ENCODE measurements at places on chromosomes 2 and 18.

DNA sequence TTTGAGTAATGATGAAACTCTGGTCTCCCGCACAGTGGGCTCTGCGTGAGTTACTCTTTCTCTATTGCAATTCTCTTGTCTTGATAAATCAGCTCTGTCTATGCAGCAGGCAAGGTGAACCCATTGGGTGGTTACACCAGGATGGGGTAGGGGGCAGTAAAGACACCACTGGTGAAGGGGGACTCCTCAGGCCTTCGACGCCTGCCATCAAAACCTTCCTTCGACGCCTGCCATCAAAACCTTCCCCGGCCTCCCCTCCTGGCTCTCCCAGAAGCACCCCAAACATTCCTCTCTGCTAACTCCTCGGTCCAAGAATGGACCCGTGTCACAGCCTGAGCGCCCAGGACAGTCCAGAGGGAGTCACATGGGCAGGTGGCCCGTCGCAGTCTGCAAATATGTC lies 4.8 kb upstream of the STARD7 start:
- DNase-seq = no peak

DNA sequence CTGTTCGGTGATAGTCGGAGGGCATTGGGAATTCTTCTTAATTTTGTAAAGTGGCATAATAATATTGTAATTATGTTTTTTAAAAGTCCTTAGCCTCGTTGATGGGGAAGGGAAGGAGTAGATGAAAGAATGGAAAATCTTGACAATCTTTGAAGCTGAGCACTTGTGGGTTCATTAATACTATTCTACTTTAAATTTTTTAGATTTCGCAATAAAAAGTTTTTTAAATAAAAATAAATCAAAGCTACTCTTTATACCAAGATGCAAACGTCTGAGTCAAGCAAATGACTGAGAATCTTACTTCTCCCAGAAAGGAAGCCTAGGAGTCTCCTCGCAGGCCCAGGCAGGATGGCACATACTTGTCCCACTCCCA lies 98.5 kb upstream of the GPR45 start:
- no peak for DNase-seq

DNA sequence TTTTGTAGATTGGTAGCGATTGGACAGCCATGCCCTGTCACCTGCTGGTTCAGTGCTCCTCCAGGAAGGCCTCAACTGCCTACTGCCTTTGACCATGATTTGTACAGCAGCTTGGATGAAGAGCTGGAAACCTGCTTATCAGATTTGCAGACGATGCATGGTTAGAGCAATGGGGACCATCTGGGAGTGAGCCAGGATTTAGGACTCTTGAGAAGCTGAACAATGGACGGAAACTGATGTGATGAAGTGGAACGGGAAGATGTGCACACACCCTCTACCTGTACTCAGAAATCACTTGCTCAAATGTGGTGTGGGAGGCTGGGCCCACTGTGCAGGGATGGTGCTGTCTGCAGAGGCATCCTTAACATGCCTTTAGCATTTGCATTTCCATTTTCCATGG lies 57.2 kb downstream of the NCK2 start:
- no peak for DNase-seq

DNA sequence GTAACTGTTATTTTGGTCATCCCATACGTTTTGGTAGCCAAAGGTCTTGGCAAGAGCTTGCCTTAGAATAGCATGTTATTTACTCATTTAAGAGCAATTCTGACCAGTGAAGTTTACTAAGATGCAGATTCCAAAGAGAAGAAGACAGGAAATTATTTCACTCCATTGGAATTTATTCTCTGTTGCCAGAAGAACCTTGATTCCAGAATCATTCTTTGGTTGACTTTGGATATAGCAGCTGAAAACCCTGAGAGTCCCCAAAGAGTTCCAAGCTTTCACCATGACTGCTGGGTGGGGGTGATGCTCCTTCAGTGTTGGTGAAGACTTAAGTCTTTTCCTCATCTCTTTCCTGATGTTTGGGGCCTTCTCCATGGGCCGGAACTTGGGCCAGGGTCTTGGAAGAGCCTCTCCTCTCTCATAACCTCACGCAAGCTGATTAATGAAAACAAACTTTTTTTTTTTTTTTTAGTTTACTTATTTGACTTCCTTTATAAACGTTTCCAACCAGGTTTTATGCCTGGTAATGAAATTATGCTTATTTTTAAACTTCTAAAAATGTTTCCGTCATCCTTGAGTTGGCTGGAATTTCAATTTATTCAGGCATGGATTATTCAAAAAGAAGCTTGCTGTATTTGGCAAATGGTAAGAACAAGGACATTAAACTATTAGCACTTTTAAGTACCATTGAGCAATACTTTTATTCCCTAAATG lies 192.0 kb downstream of the MTX2 start:
- DNase-seq = no peak

DNA sequence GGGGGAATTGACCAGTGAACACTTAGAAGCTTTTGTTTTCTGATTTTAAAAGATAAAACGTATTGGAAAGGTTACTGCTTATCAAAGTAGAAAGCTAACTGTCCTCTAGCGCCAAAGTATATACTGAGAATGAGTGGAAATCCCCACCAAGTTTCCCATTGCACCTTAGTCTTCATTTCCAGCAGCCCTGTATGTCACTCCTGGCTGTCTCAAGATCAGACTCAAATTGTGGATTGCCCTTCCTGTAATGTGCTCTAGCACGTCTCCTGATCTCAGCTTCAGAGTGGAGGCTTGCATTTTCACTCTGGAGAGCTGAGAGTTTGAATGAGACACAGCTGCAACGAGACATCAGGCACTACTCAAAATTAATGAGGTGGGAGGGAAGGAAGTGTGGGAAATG lies 26.6 kb downstream of the MFF start:
- DNase-seq = no peak

DNA sequence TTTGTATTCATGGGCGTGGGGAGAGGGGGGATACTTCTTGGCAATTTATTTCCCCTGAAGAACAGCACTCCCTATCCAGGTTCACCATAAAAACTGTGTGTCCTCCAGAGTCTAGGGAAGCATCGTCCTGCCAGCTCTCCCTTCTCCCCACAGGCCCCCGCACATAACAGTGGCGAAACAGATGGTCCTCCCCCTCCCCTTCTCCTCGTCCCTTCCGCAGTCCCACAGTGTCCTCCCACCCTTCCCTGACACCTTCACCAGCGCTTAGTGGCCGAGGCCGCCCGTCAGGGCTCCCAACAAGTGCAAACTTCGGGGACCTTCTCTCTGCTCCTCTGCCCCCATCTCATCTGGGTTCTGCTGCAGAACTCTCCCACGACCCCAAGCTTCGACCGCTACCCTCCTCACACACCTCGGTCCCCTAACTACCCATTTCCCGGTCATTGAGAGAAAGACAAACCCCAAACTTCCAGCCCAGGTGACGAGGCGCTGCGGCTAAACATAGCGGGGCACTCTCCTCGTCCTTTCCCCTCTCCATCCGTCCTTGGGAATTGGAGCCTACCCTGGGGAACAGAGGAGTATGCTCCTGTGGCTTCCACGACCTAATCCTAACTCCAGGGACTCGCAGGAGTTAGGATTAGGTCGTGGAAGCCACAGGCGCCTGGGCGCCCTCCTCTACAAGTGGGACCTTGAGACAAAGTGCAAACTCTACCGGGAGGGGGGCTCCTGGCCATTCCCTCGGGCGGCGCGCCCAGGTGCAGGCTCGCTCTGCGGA lies 971 bp downstream of the ZNF385B start:
- DNase-seq = no peak

GRCh38 chr2:230955163-230955737 lies 30.2 kb upstream of the GPR55 start:
- no peak for DNase-seq

DNA sequence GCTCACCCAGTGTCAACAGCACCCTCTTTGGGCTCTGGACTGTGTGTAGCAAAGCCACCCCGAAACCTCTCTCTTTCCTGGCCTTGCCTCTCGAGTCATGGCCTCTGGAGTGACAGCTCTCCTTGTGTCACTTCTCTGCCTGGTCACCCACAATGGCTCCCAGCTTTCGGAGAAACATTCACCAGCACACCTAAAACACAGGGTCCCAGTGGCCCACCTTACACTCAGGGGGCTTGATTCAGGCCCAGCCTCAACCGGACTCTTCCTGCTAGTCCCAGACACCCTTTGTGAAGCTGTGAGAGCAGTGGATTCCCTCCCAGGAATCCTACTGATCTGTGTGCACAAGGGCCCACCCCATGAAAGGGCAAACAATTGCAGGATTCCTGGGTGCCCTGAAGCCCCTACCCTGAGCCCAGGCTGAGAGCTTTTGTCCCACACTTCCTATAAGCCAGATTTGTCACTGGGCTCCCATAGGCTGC lies 137.2 kb upstream of the HAAO start:
- no peak for DNase-seq

DNA sequence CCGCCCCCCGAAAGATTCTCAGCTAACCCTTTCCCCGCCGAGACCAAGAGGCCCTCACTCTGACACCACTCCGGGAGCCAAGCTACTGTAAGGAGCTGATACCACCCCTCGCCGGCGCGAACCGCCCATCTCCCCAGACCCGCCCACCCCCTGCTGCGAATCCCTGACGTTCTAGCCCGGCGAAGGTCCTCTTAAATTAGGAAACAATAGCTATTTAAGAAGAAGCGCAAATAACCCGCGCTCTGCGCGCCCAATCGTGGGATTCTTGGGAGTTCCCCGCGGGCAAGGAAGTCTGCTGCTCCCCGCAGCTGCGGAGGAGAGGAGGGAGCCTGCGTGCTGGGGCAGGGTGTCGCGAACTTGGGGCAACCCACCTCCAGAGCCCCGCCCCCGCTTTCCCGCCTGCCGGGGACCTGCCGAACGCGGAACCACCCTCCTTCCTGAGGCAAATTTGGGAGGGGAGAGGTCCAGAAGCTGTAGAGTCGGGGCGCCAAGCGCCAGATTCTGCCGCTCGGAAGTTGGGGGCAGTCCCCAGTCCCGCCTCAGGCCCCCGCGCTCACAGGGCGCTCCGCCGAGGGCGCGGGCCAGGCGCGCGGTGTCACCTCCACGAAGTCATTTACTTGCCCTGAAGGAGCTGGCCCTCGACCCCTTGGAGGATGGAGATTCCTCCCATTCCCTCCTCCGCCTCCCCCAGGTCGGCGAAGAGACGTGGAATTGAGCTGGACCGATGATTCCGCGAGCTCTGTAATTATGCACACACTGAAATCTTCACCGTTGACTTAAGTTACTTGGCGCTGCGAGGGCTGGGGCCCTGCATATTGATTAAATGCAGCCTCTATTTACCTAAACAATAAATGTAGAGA lies 8.4 kb upstream of the SP9 start:
- DNase-seq = no peak

DNA sequence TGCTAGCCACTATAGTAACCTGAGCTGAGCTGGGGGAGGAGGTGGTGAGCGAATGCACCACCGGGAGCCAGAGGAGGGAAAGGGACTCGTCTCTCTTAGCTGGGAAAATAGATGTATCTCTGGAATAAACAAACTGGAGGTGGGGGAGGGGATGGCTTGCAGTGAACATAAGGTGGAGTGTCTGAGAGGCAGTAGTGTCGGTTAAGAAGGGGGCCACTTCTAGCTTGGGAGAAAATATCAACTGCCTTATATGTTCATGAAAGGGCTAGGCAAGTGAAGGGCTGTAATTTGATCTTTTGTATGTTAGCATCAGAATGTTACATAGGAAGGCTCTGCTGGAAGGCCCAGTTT lies 2.2 kb downstream of the SETBP1 start:
- DNase-seq = no peak

DNA sequence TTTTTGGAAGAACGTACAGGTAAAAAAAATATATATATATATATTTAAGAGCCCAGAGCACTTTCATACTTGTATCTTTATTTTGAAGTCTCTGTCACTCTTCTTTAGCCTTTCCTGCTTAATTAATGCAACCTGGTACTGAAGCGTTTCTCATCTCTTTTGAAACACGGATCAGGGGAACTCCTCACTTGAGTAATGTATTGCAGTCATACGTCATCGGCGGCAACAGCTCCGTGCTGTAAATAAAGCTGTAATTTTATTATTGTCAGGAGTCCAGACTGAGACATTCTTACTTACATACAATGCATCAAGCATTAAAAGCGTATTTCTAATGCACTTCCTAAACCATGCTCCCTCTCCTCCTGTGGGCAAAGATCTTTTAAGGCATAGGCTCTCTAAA lies 514.7 kb downstream of the SOX11 start:
- DNase-seq = no peak

GRCh38 chr2:10246831-10247230 lies 55.9 kb upstream of the HPCAL1 start:
- DNase-seq = no peak

DNA sequence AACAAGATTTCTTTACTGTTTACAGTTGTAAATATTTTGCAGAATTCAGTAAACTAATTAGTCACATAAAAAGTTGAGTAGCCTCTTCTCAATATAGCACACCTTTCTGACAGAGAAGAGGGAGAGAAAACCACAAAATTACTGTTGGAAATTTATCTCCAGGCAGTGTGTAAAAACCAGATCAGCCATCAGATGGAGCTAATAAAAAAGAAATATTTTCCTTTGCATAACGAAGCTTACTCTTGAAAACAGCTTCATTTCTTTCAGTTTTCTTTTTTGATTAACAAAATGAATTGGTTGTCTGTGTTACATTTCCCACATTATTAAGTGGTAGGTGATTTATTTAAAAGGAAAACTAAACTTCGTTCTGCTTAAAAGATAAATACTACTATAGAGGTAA lies 259.3 kb upstream of the KCNJ3 start:
- no peak for DNase-seq

DNA sequence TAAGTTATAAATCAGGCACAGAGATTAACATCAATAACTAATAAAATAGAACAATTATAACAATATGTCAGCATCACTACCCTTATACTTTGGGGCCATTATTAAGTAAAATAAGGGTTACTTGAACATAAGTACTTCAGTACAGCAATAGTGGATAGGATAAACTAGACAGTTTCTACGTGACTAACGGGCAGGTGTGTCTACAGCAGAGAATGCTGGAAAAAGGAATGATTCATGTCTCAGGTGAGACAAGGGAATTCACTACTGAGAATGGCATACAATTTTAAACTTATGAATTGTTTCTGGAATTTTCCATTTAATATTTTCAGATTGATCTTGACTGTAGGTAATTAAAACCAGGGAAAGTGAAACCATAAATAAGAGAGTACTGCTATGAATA lies 5.5 kb downstream of the WDR75 start:
- DNase-seq = no peak

DNA sequence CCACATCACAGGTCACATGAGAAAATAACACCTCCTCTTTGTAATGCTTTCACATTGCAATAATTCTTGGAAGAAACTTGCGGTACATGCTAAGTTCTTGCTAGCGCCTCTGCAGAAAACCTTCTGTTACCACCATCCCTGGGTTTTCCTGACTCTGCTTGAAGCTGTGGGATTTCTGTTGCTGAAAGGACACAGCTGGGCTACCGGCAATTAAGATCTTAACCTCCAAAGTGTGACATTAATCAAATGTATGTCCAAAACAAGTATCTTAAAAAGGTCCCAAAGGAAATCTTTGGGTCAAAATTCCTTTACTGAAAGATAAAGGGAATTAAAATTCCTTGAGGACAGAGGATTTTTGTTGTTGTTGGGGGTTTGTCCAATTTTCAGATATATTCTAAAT lies 7.5 kb downstream of the CCBE1 start:
- no peak for DNase-seq

Measured in RWPE2 (cell line).